Activated CD8-positive, alpha-beta memory T cell treated with anti-CD3 and anti-CD28 coated beads, Interleukin-2, amount 50 U/mL, for 48 hours (primary cell): ENCODE measurements at places on chromosomes 16 and 17.
A peak's percentile ranks its signal among the peaks of the same experiment; 100 is the strongest.

- no peak for DNase-seq
These were observed 24.1 kb downstream of the BLMH start for GRCh38 chr17:30267625-30268024.

- DNase-seq, result no peak
These were observed 5.4 kb upstream of the EFCAB13 start for GRCh38 chr17:47318197-47318918.

GRCh38 chr16:84091460-84091859, 25.3 kb downstream of the MBTPS1 start:
- no peak for DNase-seq

DNA sequence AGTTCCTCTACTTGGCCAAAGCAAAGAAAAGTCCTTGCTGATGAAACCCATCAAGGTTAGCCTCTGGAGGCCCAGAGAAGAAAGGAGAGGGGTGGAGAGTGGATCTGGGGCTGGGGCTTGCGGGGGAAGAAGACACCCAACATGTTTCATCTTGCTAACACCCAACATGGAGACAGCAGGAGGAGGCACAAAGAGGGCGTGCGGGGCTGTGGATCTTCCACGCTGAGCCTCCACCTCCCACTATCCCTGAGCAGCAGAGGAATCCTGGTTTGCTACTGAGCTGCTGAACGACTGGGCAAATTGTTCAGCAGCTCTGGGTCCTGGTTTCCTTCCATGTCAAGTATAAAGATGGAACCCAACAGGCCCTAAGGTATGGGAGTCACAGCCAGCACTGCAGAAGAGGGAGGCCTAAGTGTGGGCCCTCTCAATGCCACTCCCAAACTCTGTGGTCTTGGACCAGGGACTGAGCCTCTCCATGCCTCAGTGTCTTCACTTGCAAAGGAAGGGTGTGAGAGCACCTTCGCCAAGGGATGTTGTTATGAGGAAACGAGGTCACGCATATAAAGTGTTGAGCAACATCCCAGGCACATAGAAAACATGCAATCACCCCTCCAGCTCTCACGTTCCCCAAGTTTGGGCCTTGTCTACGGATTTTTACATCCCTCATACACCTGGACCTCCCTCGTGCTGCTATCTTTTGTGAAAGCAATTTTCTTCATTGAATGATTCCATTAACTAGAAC, 122.5 kb downstream of the XYLT1 start:
- no peak for DNase-seq

- no peak for DNase-seq
These were observed 11.9 kb downstream of the QRICH2 start for GRCh38 chr17:76296186-76296585.

DNA sequence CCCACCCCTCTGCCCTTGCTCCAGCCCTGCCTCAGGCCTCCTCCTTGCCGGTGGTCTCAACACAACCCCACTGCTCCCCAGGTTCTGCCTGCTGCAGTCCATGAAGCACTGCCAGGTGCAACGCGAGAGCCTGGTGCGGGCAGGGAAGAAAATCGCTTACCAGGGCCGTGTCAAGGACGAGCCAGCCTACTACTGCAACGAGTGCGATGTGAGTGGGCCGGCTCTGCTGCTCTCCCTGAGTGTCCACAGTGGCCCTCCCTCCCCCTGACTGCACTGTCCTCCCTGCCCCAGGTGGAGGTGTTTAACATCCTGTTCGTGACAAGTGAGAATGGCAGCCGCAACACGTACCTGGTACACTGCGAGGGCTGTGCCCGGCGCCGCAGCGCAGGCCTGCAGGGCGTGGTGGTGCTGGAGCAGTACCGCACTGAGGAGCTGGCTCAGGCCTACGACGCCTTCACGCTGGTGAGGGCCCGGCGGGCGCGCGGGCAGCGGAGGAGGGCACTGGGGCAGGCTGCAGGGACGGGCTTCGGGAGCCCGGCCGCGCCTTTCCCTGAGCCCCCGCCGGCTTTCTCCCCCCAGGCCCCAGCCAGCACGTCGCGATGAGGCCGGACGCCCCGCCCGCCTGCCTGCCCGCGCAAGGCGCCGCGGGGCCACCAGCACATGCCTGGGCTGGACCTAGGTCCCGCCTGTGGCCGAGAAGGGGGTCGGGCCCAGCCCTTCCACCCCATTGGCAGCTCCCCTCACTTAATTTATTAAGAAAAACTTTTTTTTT, 1.8 kb upstream of the TMEM88 start:
- DNase-seq, result no peak

DNA sequence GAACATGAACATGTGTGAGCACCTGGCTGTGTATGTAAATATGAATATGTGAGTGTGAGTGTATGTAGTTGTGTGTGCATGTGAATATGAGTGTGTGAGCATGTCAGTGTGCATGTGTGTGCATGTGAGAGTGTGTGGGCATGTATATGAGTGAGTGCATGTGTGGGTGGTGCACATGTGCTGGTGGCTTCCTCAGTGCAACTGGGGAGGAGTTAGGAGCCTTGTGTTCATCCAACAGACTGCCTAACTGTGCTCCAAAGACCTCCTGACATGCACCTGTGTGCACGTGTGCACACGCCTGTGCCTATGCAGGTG, 1.4 kb downstream of the TMEM235 start:
- DNase-seq, result no peak

DNA sequence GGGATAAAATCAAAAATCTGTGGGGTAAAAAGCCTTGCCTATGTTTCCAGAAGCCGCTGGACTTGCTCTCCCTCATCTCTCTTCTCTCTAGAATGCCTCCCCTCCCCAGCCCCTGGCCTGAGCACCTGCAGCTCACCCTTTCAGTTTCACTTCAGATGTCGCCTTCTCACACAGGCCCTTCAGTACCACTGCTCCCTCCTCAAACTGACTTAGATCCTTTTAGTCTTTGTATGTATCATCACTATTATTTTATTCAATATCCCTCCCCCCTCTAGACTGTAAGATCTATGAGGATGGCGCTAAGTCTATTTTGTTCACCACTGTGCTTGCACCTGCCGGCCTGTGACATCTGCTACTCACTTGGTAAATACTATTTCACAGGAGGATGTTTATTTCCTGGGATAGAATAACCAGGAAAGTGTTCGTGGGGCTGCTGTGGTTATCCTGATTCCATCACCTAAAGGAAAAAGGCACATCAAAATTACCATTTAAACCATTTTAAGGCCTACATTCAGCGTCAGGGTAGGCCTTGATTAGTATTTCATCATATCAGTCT, 122.3 kb downstream of the MRTFB start:
- DNase-seq, result no peak

DNA sequence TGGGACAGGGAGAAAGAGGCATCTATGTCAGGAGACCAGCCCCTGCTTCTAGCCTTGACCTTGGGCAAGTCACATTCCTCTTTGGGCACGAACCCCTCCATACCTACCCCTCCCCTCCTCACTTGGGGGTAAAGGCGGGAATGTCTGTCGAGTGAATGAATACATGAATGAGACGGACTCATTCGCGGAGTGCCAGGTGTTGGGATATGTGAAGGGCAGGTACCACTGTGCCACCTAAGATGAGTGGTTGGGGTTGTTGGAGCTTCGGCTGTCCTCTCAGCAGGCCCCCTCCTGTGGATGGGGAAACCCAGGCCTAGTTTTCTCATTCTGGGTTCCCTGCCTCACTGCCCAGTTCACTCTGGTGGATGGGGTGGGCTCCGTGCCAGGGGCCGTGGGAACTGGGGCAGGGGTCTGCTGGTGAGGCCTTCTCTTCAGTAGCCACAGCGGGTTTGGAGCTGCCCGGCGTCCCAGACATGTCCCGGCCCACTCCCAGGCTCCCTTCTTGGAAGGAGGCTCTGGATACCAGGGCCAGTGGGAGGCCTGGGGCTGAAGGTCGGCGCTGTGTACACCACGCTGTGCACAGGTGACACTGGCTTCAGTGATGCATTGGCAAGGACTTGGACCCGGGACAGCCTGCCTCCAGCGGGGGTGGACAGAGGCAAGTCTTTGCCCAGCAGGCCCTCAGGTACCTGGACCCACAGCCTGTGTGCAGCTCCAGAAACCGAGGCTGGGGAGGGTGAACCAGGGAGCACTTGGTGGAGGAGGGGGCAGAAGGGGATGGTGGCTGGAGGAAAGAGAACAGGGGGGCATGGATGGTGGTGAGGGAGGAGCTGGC, 5.6 kb downstream of the GLIS2 start:
- no peak for DNase-seq

DNA sequence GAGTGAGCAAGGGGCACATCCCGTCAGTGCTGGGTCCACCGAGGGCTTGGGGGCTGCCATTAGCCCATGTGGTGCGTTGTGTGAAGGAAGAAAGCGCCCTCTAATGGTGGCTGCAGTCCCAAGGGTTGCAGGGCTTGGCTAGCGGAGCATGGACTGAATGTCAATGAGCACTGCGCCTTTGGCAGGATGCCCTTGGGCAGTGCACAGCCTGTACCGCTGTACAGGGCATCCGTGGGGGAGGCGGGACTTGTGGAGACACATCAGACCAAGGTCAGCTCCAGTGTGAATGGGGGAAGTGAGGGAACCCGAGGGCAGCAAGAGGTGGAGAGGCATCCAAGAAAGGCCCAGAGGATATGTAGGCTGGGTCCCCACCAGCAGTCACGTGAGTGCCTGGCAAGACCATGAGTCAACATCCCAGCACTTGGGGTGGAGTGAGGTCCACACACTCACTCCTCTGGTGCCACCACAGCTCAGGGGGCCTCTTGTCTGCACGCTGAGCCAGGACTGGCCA, 75.5 kb upstream of the MED9 start:
- no peak for DNase-seq

DNA sequence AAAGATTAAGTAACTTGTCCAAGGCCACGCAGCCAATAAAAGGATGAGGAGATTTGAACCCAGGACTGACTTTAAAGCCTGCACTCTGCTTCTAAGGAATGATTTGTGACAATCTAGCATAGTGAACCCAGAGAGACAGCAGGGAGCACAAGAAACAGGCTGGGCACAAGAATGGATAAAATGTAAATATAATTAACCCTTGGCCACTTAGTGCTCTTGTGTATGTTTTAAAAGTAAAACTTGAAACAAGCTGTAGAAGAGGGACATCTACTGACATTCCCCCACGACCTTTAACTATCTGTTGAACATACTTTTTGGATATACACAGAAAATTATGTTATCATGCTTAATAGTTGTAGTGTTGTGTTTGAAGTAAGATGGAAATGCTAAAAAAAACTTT, 141.9 kb upstream of the PMFBP1 start:
- DNase-seq, result no peak

DNA sequence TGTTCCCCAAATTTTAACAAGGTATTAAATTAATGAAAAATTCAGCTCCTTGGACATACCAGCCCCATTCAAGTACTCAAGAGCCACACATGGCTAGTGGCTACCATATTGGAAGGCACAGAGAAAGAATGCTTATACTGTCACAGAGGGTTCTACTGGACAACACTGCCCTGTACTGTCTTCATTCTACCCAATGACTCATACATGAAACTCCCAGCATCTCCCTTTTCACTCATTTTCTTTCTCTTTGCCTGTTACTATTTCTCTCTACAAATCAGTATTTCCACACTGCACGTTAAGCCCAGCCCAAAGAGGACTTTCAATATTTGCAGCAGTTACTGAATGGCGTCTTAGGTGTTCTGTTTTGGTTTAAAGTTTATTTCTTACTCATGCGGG, 72.1 kb upstream of the RCVRN start:
- DNase-seq, result no peak

DNA sequence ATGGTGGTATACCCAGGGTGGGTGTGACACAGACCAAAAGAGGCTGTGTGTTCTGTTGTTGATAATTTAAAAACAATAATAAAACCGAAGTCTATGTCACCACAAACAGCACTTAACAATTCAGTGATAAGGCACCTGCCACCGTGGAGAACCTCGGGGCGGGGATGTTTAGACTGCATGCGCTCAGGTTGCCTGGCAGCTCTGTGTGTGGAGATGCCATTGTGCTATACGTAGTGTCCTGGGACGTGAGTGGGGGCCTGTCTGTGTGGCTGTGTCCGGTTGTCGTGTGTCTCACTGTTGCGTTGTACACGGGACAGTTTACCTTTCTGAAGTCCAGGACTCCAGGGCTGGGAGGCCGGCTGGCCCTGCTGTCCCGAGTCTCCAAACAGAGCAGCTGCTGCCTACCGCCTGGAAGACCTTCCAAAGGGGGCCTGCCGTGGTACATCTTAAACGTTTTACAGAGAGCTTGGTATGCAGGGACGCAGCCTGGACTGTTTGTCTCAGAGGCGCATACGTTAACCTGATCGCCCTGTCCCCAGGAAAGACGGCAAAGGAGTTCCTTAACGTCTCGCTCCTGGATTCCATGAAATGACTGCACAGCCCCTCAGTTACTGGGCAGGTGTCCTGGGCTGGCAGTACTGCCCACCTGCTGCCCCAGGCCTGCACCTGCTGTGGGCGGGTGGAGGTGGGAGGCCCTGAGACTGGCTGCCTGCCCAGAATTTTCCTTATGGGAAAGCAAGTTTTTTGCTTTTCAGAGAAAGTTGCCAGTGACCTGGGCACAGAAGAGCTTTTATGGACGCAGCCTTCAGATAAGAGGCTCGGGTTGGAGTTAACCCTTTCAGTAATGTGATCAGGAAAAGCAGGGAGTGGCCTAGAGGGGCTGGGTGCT, 19.0 kb downstream of the SPIRE2 start:
- no peak for DNase-seq

- DNase-seq, result no peak
These were observed 36.4 kb downstream of the HEATR3 start for GRCh38 chr16:50102051-50102746.

DNA sequence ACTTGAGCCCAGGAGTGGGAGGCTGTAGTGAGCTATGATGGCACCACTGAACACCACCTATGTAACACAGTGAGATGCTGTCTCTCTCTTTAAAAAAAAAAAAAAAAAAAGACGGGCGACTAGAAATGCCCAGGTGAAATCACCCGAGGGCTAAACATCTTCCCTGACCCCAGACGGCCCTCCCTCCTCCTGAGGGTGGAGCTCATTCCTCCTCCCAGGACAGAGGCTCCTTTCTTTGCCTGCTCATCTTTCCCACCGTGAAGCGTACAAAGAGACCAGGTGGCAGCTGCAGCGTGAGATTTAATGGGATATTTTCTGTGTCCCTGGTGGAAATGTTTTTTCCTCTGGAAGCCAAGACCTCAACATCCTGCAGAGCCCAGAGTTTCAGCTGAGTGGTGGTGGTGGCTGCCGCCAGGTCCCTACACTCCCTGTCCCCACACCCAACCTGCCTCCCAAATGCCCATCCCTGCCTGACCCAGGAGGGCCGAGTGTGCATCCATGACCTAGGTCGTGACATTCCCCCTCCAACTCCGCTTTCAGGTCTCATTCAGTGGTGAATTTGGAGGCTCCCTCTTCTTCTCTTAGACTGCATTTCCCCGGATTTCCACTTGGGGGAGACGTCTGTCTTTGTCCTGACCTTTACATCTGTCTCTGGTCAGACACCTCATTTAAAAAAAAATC, 14.4 kb upstream of the GPRC5B start:
- DNase-seq, result peak; percentile 61

DNA sequence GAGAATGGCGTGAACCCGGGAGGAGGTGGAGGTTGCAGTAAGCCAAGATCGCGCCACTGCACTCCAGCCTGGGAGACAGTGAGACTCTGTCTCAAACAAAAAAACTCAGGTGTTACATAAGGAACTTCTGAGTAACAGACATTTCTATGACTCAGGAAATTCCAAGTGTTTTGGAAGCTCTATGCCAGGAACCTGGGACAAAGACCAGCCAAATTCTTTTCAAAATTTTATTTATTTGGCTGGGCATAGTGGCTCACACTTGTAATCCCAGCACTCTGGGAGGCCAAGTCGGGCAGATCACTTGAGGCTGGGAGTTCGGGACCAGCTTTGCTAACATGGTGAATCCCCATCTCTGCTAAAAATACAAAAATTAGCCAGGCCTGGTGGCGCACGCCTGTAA, 5.2 kb upstream of the SH2B1 start:
- DNase-seq, result no peak

- DNase-seq, result no peak
These were observed 817.5 kb downstream of the CDH11 start for GRCh38 chr16:64304396-64304795.
